ENCODE measurements at places on chromosomes 3 and 15.

GRCh38 chr3:133161656-133162055 lies 123.5 kb downstream of the TMEM108 start:
- DNase-seq: no peak

DNA sequence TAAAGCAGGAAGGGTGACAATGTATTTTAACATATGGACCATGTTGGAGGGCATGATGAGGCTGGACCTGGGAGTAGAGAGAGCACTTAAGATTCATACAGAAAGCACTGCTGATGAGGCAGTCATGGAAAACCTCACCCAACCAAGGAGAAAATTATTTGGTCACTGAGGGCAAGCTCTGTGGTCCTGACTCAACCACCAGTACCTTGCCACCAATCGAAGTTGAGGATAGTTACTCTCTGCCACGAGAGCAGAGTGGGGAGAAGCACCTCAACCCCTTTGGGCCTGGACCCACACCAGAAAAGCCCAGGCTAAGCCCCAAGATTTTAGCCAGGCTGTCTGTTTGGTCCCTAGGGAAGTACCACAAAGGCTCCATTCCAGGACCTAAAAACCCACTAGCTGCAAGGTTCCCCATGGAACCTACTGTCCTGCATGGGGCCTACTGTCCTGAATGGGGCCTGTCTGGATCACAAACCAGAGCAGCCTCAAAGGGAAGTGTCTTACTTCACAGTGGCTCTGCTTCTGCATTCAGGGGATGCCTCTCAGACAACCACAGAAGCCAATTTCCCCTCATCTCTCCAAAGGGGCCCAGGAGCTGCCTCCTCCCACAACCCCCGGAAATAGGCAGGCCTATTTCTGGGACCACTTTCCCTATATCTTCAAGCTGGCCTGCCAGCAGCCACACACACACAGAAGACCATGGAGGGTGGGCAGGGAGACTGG lies 4.2 kb downstream of the CCDC71 start:
- peak; percentile 57 for DNase-seq

DNA sequence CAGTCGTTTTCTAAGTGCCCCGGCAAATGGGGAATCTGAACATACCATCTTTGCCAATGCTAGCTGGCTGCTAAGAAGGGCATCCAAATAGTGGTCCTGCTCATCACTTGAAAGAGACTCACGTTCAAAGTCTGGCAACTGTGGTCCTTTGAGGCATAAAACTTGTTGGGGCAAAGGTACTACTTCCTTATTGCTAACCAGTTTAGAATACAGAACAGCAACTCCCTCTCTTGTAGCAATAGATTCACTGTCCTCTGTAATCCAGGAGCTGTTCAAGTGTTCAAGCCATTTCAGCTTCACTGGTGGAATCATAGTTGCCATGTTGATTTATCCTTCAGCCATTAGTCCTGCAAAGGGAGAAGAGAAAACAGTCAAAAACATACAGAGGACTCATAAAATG lies 58.4 kb downstream of the HERC1 start:
- no peak for DNase-seq

- no peak for DNase-seq
These were observed 59.8 kb upstream of the BOC start for GRCh38 chr3:113151461-113152031.

DNA sequence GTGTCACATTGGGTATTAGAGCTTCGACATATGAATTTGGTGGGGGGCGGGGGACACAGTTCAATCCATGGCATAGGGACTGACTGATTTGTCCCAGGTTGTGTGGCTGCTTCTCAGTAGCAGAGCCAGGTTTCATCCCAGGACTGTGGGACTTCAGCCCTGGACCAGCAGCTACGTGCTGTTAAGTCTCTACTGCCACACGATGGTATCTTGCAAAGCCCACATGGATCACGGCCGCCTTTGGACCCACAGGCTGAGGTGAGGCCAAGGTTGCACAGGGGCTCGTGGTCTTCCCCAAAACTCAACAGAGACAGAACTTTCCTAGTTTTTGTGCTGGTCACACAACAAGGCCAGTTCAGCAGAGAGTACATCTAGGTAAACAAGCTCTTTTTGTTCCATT lies 97.4 kb downstream of the LRRK1 start:
- no peak for DNase-seq

GRCh38 chr3:63966871-63967270 lies 54.7 kb upstream of the SCAANT1 start:
- DNase-seq: no peak

- no peak for DNase-seq
These were observed 243.2 kb downstream of the MBNL1 start for GRCh38 chr3:152511904-152512303.

GRCh38 chr3:64224826-64225610 lies at the start of gene PRICKLE2:
Gene PRICKLE2 (minus strand): TSS chr3:64225466. CDS start chr3:64198927, 26,539 bp downstream.
- peak; percentile 29 for DNase-seq

- peak; percentile 65 for DNase-seq
These were observed 42.2 kb downstream of the BHLHE40 start for GRCh38 chr3:5021116-5022092.

DNA sequence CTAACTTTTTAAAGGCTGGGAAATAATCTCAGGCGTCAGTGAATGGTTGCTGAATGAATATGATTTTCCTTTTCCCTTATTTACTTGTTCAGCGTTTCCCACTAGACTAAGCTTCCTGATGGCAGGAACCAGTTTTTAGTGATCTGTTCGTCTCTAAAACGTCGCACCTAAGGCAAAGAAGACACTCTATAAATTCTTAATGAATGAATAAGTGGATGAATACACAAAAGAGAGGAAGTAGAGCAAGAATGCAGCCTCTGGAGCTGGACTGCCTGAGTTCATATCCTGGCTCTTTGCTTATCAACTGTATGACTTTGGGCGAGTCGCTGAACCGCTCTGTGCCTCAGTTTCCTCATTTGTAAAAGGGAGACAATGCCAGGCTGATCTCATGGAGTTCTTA lies 38.7 kb downstream of the WNT7A start:
- DNase-seq: no peak

GRCh38 chr3:114686621-114687020 lies 392.8 kb downstream of the TIGIT start:
- DNase-seq: peak; percentile 33

- peak; percentile 46 for DNase-seq
These were observed 1.5 kb downstream of the ARHGEF3 start for GRCh38 chr3:56800130-56800831.

- DNase-seq: no peak
These were observed 32.6 kb upstream of the NOX5 start for GRCh38 chr15:68981941-68982340.

DNA sequence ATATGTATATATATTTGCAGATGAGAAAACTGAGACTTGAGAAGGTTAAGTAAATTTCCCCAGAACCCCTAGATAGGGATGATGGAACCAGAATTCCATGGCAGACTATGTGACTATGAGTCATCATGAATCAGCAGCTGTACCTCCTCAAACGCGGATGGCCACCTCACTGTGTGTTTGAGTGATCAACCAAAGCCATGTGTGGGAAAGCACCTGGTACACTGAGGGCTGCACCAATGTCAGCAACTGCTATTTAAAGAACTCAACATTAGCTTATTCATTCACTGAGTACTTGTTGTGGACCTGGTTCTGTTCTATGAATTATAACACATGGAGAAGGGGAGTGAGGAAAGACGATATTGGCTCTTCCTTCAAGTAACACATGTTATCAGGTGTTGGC lies 377.0 kb downstream of the GAP43 start:
- no peak for DNase-seq

GRCh38 chr3:43285644-43286043 lies 696 bp upstream of the SNRK start:
- no peak for DNase-seq

DNA sequence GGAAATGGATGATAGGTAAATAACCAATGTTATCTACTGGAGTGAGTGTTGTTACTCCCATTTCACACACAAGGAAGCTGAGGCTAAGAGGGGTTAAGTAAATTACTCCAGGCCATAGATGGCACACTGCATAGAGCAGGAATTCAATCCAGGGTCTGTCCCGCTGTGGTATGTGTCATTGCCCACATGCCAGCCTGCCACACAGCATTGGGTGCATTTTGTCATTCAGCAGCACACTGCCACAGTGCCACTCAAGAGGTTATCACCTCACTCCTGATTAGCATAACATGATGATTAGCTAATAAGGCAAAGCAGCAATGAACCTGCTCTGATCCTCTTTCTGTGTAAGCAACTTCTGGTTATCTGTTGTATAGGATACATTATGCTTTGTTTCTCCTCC lies 157.4 kb upstream of the CTNNB1 start:
- no peak for DNase-seq

- no peak for DNase-seq
These were observed 45.3 kb downstream of the BFSP2 start for GRCh38 chr3:133445108-133445507.

DNA sequence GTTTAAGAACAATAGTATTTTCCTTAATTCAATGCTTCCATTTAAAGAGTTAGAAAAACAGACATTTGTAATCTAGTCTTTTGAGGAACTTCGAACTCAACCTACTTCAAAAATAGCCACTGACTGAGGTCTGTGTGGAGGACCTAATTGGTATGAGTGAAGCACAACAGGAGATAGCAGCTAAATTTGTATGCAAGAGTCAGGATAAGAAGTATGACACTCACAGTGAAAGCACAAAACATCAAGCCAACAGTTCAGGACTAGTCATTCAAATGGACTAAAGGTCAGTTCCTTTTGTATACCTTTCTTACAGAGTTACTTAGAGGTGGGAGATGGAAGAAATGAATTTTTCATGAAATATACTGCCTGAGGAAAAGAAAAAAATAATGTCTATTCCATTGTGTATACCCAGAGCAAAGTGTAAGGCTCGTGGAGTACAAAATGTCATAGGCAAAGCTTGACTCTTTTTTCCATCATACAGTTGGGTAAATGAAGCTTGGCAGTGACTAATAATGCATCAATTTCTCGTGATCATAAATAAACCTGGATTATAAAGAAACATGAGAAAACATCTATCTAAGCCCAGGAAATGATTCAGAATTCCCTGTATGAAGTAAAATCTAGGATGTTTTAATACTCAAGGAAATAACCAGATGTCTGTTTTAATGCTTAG lies 1005.2 kb upstream of the CADM2 start:
- DNase-seq: no peak

Data from suppressor macrophage (primary cell).